ENCODE measurements at places on chromosomes 3 and 15.

DNA sequence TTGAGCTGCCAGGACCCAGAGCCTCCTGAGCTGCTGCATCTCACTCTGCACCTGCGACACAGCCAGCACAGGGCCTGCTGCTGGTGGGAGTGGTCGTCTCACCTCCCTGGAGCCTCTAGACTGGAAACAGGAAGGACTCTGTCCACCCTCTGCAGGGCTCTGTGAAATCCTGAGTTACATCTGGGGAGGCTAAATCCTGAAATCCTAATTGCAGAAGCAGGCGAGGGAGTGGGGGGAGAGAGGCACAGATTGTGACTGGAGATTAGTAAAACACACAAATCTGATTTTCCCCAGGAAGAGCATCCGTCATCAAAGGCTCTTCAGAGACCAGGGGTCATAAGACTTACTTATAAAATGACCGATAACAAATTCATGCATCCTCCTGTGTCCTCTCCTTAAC, 31.6 kb upstream of the GABRG3 start:
- no peak for DNase-seq

- no peak for DNase-seq
Measured at GRCh38 chr3:45480218-45480617, 91.8 kb downstream of the LARS2 start.

- no peak for DNase-seq
Measured at GRCh38 chr15:100775581-100776185, 103.9 kb upstream of the ALDH1A3 start.

GRCh38 chr3:147619921-147620560, 210.9 kb downstream of the ZIC1 start:
- no peak for DNase-seq

DNA sequence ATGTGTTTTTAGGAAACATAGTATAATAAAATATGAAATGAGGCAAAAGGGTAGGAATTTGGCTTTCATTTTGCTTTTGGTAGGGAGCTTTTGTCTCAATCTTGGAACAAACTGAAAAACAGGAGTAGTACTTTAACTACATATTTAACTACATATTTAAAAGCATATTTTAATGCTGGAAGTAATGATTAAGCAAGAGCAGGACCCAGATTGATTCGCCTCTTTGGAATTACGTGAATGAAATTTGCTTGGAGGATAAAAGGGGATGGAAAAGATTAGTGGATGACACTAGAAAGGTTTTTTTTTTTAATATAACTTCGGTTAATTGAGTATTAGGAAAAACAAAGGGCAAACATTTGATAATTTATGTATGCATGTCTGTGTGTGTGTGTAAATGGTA, 11.2 kb upstream of the TMEM212 start:
- DNase-seq, result no peak

- DNase-seq, result no peak
Measured at GRCh38 chr15:82789491-82789890, 16.4 kb downstream of the FSD2 start.
